CD4-positive, alpha-beta T cell treated with Interleukin-21 for 1 hour (primary cell): ENCODE measurements at places on chromosomes 16 and 17.

DNA sequence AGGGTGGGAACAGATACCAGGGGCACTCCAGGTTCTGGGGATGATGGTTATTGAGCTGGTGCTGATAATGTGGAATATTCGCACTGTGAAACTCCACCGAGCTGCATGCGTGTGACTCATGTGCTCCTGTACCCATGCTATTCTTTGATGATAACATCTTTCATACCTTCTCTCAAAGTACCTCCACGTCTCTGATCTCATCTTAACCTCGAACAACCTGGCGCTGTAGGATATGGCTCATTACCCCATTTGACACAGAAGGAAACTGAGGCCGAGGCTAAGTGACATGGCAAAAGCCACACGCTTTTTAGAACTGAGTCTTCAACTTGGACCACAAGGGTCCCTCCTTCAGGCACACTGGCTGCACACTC, 30.2 kb upstream of the MRPS23 start:
- no peak for DNase-seq

GRCh38 chr17:7688808-7689316, 585 bp downstream of the WRAP53 start:
- DNase-seq = no peak

- no peak for DNase-seq
Measured at GRCh38 chr17:53627511-53627910, 195.2 kb upstream of the KIF2B start.

GRCh38 chr17:75639771-75640555, 6.7 kb downstream of the SMIM5 start:
- no peak for DNase-seq

DNA sequence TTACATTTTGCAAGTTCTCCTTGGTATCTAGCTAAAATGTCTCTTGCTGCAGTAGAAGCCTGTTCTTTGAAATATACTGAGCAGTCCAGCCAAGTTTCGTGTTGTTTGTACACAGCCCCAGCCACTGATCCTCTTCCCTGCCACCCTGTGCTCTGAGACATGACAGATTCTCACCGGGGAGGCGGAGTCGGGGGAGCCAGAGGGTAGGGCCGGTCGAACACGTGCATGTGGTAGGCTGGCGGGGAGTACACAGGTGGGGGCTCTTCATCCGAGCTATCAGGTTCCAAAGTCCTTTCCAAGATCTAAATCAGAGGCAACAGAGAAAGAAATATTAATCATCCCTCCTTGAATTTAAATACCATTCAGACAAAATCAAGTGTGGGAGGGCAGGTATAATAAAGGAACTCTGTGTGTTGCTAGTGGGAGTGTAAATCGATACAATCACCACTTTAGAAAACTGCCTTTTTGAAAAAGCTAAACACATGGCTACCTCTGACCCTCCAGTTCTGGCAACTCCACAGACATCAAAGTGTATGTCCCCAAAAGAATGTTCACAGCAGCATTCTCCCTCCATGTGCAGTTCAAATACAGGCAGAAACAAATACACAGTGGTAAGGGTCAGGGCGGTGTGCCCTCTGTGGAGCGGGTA, 29.7 kb upstream of the MRPS23 start:
- no peak for DNase-seq

DNA sequence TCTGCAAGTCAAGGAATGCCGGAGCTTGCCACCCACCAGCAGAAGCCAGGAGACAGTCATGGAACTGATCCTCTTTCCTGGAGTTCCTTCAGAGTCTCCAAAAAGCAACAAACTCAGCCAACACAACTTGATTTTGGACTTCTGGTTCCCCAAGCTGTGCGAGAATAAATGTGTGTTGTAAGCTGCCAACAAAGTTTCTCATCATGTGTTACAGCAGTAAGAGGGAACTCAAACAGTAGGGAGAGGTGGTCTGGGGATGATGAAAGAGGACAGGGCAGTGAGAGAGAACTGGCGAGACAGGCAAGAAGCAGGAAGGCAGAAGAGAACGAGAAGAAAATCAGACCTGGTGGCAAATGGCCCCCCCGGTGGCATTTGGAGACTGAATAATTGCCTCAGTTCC, 204.9 kb downstream of the MAF start:
- DNase-seq = no peak

- DNase-seq = no peak
Measured at GRCh38 chr17:47852113-47852949, 1.4 kb upstream of the SP6 start.

DNA sequence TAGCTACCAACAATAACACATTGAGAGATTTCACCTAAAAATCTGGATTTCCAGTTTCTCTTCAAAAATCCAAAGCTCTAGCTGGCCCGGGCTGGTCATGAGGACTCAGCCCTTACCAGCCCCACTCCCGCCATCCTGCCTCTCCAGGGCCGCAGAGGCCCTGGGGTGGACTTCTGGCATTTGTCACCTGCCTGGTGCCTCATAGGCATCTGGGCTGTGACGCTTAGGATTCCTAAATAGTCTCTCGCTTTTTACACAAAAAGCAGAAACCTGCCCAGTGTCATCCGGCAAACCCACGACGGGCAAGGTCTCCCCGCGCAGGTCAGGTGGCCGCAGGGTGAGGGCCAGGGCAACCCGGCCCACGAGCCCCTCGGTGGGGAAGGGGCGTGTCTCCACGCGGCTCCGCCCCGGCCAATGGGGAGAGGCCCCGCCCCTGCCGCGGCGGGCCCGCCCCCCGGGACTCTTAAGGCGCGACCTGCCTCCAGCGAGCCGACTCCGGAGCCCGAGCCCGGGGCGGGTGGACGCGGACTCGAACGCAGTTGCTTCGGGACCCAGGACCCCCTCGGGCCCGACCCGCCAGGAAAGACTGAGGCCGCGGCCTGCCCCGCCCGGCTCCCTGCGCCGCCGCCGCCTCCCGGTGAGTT, at the start of gene VASN:
TSS of gene VASN (plus strand) at position 492 of the 644 bp plus-strand sequence. CDS start 9,030 bp downstream, outside the sequence.
- peak; percentile 74 for DNase-seq

DNA sequence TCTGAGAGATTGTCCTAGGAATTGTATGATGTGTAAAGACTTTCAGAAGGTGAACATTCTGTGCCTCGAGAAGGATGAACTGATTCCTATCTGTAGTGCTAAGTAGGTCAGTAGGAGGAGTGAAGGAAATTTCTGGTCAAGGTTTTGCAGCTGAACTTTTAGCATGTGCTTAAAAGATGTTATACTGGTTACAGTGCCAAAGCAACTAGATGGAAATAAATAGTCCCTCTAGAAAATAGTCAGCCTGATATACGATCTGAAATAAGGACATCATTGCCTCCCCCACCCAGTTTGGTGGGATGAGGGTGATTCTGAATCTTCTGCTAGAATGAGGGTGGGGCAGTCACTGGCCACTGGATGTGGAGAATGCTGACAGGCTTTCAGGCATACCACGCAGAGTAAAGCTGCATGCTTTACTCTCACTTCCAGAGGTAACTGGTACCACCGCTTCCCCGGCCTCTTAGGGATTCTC, 57.2 kb upstream of the VPS4A start:
- DNase-seq = no peak

DNA sequence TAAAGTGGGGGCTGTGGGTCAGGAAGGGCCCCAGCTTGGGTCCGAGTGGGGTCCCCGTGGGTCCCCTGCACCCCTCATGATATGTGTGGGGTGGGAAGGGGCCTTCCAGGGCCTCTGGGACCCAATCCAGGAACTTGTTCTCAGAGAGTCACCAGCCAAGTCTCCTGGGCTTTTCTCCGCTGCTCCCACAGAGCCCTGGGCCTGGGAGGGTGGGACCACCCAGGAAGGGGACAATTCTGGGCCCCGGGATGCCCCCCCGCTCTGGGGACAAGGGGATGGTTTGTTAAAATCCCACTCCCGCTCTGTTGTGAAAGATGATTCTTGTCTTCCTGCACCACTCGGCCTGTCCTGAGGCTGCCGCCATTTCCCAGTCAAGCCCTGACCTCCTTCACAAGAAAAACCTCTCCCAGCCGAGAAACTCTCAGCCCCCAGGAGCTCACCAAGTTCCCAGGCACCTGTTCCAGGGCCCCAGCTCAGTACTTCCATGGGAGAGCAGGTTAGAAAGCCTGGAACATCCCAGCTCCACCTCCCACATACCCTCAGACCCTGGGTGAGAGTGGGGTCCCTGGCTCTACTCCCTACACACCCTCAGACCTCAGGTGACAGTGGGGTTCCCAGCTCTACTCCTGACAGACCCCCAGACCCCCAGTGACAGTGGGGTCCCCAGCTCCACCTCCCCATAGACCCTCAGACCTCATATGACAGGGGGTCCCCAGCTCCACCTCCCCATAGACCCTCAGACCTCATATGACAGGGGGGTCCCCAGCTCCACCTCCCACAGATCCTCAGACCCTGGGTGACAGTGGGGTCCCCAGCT, 75.1 kb downstream of the METRNL start:
- DNase-seq = no peak

- DNase-seq = no peak
Measured at GRCh38 chr16:89944773-89945172, 3.8 kb upstream of the DEF8 start.

GRCh38 chr17:42323268-42323773, 35.0 kb downstream of the STAT5A start:
- no peak for DNase-seq

GRCh38 chr17:47999582-47999981, 28.7 kb downstream of the CDK5RAP3 start:
- no peak for DNase-seq
